Hematopoietic multipotent progenitor cell (in vitro differentiated cells): ENCODE measurements at places on chromosomes 7 and 10. TPM values are rescaled to one million over a fixed set of nuclear protein-coding genes. Genes with fewer than 3 reads are reported as not detected.

The LLCFC1 gene
- not detected for total RNA-seq

DNA sequence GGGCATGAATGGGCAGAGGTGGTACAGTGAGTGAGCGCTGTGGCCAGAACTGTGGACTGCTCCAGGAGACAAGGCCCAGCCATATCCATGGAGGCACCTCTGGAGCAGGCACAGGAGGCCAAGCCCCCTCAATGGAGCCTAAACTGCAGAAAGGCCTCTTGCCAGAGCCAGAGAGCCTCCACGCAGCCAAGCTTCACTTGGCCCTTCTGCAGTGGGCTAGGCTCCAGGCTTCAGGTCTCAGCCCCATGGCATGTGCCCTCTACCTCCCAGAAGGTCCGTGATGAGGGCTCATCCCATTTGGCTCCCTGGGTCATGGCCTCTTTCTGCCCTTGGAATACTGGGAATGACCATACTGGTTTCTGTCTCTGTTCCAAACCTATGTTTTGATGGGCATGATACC, 8.9 kb downstream of the PDE1C start:
- no peak for DNase-seq

- peak; percentile 63 for DNase-seq
These were observed 271.7 kb downstream of the TRIL start for GRCh38 chr7:28686418-28686800.

DNA sequence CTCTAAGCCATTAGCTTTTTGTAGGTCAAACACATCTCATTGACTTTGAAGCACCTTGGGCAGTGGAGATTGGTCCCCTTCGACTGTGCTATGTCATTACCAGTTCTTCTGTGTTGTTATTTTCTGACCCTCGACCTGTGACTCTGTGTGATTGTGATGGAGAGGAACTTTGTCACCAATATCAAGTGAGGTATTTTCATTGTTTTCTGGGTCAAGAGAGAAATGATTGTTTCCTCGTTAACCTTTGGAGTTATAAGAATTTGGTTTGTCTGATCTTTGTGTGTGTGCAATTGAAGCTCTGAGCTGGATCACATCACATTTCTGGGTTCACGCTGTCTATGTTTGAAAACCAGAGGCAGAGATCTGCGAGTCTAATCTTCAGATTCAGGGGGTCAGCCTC, 432.2 kb upstream of the KLF6 start:
- DNase-seq: no peak

DNA sequence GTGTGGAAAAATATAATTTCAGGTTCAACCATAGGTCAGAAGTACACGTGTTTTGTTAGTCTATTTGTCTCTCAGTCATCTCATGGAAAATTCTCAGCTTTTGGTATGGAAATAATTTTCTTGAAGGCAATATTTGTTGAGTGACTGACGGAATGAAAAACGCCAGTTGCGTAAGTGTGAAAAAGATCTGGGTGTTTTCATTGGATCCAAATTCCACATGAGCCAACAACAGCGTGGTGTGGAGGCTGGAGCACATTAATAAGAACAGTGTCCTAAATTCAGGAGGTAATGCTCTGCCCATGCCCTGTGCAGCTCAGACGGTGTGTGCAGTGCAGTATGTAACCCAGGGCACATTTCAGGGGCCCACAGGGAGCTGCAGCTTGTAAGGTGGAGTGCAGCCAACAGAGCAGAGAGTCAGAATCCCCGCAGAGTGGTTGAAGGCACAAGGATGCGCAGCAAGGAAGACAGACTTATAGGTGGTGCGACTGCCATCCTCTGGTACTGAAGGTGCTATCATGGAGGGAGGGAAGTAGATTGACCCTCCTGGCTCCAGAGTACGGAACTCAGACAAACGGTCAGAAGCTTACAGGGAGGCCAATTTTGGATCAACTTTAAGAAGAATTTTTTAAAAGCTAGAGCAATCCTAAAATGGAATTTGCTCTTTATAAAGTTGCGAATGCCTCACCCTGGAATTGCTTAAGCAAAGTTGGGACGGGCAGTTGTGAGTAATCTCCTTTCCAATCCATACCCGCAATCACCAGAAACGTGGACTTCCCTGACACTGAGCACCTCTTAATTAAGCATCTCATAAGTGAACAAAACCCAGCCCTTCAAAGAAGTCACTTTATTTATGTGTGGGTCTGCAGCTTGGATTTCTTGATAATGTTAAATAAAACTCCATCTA, 38.0 kb downstream of the EGFR start:
- no peak for DNase-seq
